Adrenal gland (tissue), 19 donors: ENCODE measurements at places on chromosomes 6 and 20. TPM values are rescaled to one million over a fixed set of nuclear protein-coding genes. Genes with fewer than 3 reads are reported as not detected.

- no peak overlapping the region for H3K27ac ChIP-seq
- H3K27me3 ChIP-seq = no peaks in the 10 kb centered on the region
- no peaks in the 10 kb centered on the region for H3K36me3 ChIP-seq
- H3K4me3 ChIP-seq = no peak overlapping the region
- H3K4me1 ChIP-seq = no peaks in the 10 kb centered on the region
These were observed 180.7 kb downstream of the FNDC1 start for GRCh38 chr6:159349915-159350314.

- H3K27me3 ChIP-seq = no peaks in the 10 kb centered on the region
- no peaks in the 10 kb centered on the region for H3K4me1 ChIP-seq
- H3K27ac ChIP-seq = no peak overlapping the region
- H3K36me3 ChIP-seq = no peaks in the 10 kb centered on the region
- H3K4me3 ChIP-seq = no peak overlapping the region
These were observed 150.8 kb downstream of the ESR1 start for GRCh38 chr6:151958332-151958731.

DNA sequence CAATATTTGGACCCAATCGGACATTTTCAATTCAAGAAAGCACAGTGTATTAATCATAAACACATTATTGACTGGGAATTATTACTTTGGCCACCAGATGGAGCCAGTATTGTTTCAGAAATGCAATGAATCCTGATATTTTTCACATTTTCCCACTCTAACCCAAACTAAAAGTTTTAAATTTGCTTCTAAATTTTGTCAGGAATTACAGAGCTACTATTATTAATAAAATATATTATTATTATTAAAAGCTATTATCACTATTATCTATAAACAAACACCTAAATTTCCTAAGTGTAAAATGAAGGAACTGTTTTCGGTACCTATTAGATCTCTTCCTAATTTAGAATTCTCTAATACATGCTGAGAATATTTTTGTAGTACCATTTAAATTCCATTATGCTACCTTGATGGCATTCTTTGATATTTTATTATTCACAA, 245.3 kb downstream of the OGFRL1 start:
- H3K27ac ChIP-seq = no peak overlapping the region
- no peaks in the 10 kb centered on the region for H3K27me3 ChIP-seq
- DNase-seq = no peak
- H3K4me1 ChIP-seq = no peaks in the 10 kb centered on the region

- no peak for DNase-seq
- peaks cover 3% of the 10 kb centered on the region for H3K4me1 ChIP-seq
- H3K27me3 ChIP-seq = no peaks in the 10 kb centered on the region
These were observed 15.5 kb upstream of the MYMX start for GRCh38 chr6:44201200-44201599.

- DNase-seq = no peak
- no peak overlapping the region for H3K27ac ChIP-seq
- H3K4me3 ChIP-seq = no peak overlapping the region
- no peaks in the 10 kb centered on the region for H3K4me1 ChIP-seq
- no peaks in the 10 kb centered on the region for H3K36me3 ChIP-seq
These were observed 6.1 kb upstream of the TREML4 start for GRCh38 chr6:41222045-41222444.

KCNS1 gene
- polyA plus RNA-seq = 0.29 TPM
